GM13976 (cell line): ENCODE measurements at places on chromosomes 1 and 21.

- peak; percentile 40 for DNase-seq
Measured at GRCh38 chr1:67144696-67145095, 9.9 kb upstream of the C1orf141 start.

DNA sequence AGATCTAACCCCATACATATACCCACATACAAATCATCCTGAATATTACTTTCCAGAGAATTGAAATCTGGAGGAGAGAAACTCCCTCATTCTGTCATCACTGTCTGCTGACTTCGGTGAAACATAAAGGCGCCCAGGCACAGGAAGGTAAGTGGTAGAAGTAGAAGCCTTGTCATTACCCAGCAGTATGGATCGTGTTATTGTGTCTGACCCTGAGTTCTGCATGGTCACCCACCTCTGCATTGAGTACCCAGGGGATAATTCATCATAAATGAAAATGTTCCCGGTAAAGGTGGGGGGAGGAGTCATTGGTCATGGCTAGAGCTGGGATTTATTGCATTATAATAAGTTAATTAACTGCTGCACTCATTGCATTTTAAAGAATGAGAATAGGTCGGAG lies 342.6 kb upstream of the PKN2 start:
- DNase-seq: no peak

DNA sequence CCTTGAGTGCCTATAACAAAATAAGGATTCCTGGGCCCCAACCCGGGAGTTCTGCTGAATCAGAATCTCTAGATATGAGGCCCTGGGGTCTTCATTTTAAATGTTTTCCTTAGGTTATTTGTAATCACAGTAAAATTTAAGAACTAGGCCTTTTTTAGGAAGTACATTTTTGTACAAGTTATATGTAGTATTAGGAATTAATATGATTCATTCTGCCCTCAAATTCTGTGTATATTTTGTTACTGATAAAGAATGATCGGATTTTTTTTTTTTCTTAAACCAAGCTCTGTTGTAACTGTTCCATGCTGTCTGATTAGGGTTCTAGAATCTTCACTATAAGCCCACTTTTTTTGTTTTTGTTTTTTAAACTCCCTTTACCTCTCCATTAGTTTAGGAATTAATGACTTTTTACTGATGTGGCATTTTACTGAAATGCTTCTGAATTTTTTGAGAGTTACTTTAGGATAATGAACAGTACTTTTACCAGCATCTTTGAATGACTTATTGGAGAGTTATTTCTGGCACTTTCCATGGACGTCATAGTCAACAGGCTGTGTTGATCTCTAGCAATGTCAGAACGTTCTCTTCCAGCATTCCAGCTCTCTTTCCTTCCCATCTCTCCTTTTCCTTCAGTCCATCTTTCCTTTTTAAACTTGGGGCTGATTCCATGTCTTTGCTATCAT lies 48.3 kb downstream of the CLIC4 start:
- no peak for DNase-seq

- no peak for DNase-seq
Measured at GRCh38 chr1:116375887-116376728, 3.1 kb downstream of the ATP1A1 start.

DNA sequence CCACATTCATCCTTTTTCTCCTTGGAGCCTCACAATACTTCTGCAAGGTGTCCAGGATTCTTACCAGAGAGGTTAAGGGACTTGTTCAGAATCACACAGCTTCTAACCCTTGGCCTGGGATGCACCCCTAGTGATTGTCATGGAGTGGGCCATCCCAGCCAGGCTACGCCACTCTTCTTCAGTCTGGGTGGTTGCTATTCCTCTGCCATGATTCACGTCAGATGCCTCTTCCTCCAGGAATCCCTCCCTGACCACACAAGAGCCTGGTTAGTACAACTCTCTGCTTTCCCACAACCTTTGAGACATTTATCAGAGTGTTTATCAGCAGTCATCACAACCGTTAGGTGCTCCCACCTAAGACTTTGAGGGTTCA lies 121.8 kb downstream of the EPHB2 start:
- DNase-seq: no peak

DNA sequence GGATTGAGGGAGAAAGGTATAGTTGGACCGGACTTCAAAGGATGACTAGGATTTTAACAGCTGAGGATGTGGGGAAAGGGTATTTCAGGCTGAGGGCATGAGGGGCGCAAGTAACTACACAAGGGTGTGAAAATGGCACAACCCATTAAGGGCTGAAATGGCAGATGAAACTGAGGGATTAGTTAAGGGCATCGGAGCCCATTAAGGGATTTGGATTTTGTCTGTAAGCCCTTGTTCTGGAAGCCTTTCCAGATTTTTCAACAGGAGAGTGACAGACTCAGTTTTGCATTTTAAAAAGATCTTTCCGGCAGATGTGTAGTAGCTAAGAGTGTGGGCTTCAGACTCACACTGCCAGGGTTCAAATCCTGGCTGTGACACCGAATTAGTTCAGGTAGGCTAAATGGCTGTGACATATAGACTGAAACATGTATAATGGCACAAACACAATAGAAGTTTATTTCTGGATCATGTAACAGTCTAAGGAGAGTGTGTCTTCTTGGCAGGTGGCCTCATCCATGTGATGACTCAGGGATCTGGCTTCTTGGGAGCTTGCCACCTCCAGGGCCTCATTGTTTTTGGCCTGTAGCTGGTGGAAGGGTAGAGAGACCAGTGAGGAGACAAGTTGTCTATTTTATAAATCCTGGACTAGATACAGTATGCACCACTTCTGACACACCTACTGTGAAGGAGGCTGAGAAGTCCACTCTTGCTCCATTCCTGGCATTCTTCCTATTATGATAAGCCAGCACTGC lies 49.6 kb downstream of the UBE2T start:
- DNase-seq: no peak

GRCh38 chr1:150321826-150322166 lies 463 bp downstream of the PRPF3 start:
- DNase-seq: no peak

GRCh38 chr21:24369746-24370145 lies 1237.5 kb downstream of the MRPL39 start:
- no peak for DNase-seq

DNA sequence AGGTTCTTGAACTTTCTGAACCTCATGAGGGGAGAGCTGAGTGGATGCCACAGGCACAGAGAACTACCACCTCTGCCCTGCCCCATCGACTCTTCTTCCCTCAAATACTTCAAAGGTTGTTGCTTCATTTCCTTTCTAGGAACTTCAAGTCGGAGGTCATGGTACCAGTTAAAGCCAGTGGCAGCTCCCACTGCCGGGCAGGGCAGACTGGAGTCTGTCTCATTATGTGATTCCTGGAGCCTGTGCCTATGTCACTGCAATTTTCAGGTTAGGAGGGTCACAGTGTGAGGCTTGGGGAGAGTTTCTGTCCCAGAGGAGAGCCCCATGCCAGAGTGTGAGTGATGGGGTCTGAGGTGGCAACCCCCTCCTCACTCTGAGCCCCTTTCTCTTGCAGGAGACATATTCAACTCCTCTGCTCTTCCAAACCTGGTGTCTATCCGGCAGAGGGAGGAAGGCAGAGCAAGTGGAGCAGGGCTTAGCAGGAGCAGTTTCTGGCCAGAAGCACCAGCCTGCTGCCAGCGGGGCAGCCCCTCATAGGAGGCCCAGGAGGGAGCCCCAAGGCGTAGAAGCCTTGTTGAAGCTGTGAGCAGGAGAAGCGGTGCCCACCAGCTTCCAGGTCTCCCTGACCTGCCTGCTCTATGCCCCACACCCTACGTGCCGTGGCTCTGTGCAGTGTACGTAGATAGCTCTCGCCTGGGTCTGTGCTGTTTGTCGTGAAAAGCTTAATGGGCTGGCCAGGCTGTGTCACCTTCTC lies 29.3 kb downstream of the CAMK1G start:
- DNase-seq: peak; percentile 11

DNA sequence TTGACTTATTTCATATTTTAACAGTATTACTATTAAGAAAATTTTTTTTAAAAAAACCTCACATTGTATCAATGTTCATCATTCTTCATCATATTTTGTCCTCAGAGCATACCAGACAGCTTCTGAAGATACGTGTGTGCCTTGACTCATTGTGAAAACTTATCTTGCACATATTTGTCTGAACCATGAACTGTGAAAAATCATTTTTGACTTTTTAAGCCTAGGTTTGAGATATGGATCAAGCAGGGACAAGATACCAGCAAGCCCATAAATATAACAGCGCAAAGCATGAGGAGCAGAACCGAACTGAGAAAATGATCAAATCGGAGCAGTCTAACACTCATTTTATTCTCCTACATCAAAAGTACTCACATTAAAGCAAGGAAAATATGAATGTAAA lies 506.0 kb downstream of the BRINP3 start:
- no peak for DNase-seq

- DNase-seq: no peak
Measured at GRCh38 chr1:17895986-17896385, 140.9 kb downstream of the ACTL8 start.

DNA sequence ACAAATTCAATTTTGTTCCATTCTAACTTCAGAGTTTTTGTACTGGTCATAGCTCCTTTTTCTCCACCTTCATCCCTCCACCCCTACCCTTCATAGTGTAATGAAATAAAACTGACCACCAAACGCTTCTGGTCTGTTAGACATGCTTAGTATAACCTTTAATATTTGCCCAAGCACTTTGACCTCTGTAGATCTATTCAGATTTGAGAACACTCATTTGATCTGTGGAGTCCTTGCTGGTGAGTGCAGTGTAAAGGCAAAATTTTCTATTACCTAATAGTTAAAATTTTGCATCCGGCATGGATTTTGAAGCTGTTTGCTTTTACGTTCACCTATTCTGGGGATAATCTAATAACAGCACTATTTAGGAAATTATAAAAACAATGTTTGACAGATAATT lies 41.2 kb downstream of the TMEM200B start:
- no peak for DNase-seq

DNA sequence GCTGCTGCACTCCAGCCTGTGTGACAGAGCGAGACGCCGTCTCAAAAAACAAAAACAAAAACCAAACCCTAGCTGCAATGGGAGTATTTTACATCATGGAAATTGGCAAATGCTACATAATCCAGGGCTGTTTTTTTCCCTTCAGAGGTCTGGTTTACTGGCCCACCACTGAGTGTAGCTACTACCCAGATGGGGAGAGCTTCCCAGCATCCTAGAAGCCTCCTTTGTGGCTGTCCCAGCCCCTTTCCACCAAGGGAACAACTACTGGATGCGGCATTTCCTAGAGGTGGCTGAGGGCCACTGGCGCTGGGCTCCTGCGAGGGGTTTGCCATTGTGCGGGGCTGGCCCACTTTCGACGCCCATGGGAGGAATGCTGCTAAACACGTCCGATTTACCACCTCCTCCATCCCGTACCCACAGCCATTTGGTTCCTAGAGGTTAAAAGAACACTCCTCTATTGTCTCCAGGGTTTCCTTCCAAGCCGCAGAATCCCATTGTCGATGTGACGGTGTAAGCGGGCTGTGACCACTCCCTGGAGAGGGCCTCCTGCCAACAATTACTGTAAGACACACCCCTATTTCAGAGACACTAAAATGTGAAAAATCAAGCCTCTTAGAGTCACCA lies 55.4 kb downstream of the RUNX3 start:
- DNase-seq: no peak

- DNase-seq: no peak
Measured at GRCh38 chr21:25563361-25564116, 43.7 kb downstream of the MRPL39 start.

- DNase-seq: no peak
Measured at GRCh38 chr1:208036918-208037766, 126.2 kb upstream of the CD34 start.

DNA sequence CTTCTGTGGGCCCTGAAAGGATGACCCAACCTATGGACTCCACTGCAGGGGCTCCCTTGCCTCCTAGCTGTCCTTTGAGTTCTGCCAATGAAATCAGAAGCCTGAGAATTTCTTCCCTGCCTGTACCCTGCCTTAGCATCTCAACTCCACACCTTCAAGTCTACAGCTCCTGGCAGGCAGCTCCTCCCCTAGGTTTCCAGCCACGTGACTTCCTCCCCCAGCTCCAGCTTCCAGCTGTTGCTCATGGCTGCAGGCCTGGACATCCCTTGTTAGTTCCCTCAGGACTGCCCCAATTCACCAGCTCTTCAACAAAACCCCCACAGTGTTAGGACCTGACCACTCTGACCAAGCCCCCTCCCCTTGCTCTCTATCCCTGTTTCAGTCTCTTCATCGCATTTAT lies 2.4 kb downstream of the RCAN1 start:
- no peak for DNase-seq
